ENCODE measurements at places on chromosomes 2 and 18. TPM values are rescaled to one million over a fixed set of nuclear protein-coding genes. Genes with fewer than 3 reads are reported as not detected.

Gene KCNS3
- 8.0 TPM for polyA plus RNA-seq

Gene IL37
- not detected for polyA plus RNA-seq

Gene COL4A3
- 68.8 TPM for polyA plus RNA-seq

Gene OBSL1
- polyA plus RNA-seq: 208 TPM

Gene PLGLB1
- polyA plus RNA-seq: 6.4 TPM

Gene IMPACT
- polyA plus RNA-seq: 45.7 TPM

Gene PKDCC
- 427 TPM for polyA plus RNA-seq

Gene NYAP2
- 0.08 TPM for polyA plus RNA-seq

Gene GPR45
- polyA plus RNA-seq: not detected

Gene AMER3
- polyA plus RNA-seq: 0.03 TPM

Gene IRS1
- polyA plus RNA-seq: 11.4 TPM

Gene REG3A
- polyA plus RNA-seq: not detected

Gene MPHOSPH10
- polyA plus RNA-seq: 51.2 TPM

Gene EMILIN1
- 75.5 TPM for polyA plus RNA-seq

Gene TWIST2
- 4.7 TPM for polyA plus RNA-seq

Gene METTL8
- 13.3 TPM for polyA plus RNA-seq

Gene ACTR1B
- 70.8 TPM for polyA plus RNA-seq

Gene TM4SF20
- 0.10 TPM for polyA plus RNA-seq

Gene THSD7B
- 5.1 TPM for polyA plus RNA-seq

Gene RGPD5
- polyA plus RNA-seq: 10.0 TPM

Gene PDE6D
- 26.0 TPM for polyA plus RNA-seq

Gene DUSP19
- 4.4 TPM for polyA plus RNA-seq

Gene STARD6
- polyA plus RNA-seq: 0.27 TPM

Gene UGT1A3
- not detected for polyA plus RNA-seq

Gene SCTR
- 11.4 TPM for polyA plus RNA-seq

Gene KCNG2
- 0.46 TPM for polyA plus RNA-seq

Gene SEMA4F
- polyA plus RNA-seq: 8.5 TPM

Gene SIX3
- not detected for polyA plus RNA-seq

Gene CXCR1
- not detected for polyA plus RNA-seq

Gene ONECUT2
- 0.10 TPM for polyA plus RNA-seq

Gene MAL
- polyA plus RNA-seq: 317 TPM

Gene VSNL1
- 5.8 TPM for polyA plus RNA-seq

Gene FAM110C
- 18.6 TPM for polyA plus RNA-seq

Gene GPR17
- 0.48 TPM for polyA plus RNA-seq

Gene ERMN
- 0.28 TPM for polyA plus RNA-seq

Gene ANTXR1
- 97.7 TPM for polyA plus RNA-seq

Gene INHBB
- polyA plus RNA-seq: 0.09 TPM

Gene BCL2
- polyA plus RNA-seq: 23.4 TPM

Gene NIFK
- 63.8 TPM for polyA plus RNA-seq

Gene DSC1
- polyA plus RNA-seq: 1.4 TPM

Gene B3GNT7
- polyA plus RNA-seq: 3.4 TPM

Gene ACMSD
- polyA plus RNA-seq: 36.4 TPM

Gene TUBA3E
- polyA plus RNA-seq: 0.26 TPM

Gene IL36G
- 0.21 TPM for polyA plus RNA-seq

Gene COX5B
- polyA plus RNA-seq: 198 TPM

Gene CLEC4F
- polyA plus RNA-seq: not detected

Gene PHLPP1
- 19.9 TPM for polyA plus RNA-seq

Gene HOXD12
- polyA plus RNA-seq: 0.27 TPM

Gene SPP2
- 1.9 TPM for polyA plus RNA-seq

Gene DSG4
- polyA plus RNA-seq: 0.03 TPM

Gene GYPC
- 72.7 TPM for polyA plus RNA-seq

Gene FAM210A
- 18.2 TPM for polyA plus RNA-seq

Gene HJURP
- polyA plus RNA-seq: 26.6 TPM

Gene NABP1
- 32.7 TPM for polyA plus RNA-seq

Gene CHRNG
- polyA plus RNA-seq: 1.4 TPM

Data from left renal cortex interstitium (tissue), 4 donors.